Spinal cord (tissue), 10 donors: ENCODE measurements at places on chromosomes 7 and 10. TPM values are rescaled to one million over a fixed set of nuclear protein-coding genes. Genes with fewer than 3 reads are reported as not detected.

- DNase-seq: no peak
These were observed 100.7 kb upstream of the PODXL start for GRCh38 chr7:131656980-131657723.

- no peak for DNase-seq
These were observed 132.6 kb downstream of the LHPP start for GRCh38 chr10:124594240-124594639.

DNA sequence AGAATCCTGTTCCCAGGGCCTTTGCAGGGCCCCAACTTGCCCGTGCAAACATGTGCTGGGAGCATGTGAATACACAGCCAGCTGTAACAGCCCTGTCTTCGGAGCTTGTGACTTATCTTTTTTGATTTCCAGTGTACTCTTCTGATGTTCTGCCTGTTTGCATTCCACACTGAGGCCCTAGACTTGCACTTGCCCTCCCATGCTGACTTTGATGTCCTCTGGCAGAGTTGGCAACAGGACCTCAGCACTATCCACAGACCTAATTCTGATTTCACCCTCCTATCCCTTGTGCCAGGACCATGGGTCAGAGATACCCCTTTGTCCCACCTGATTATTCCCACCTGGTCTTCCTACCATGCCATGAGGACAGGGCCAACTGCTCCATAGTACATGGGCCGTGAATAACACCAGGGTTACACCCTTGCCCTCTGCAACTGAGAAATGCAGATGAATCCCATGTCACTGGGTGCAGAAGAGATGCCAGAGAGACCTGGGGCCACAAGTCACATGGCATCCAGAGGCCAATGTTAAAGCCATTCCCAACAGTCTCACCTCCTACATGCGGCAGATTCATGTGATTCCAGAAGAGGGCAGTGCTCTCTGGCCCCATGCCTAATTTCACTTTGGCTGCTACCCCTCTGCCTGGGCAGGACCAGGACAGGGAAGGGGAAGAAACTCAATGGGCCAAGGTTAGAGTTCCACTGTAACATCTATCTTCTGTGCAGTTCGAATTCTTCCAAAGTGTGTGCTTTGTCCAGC lies 43.0 kb downstream of the SCRN1 start:
- no peak for DNase-seq

DNA sequence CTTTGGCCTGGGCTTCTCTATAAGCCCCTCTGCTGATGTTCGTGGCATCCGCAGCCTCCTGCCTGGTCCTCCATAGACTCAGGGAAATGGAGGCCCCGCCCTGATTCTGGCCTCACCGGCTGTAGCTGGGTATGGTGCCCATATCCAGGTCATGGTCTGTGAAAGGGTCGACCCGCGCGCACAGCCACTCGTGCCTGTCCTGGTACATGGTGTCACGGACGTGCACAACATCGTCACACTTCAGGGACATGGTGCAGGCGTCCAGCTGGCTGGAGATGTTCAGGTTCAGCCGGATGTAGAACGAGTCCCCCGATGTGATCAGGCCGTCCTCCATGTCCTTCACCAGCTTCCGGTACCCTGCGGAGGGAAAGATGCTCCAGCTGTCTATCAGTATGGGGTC lies 75.1 kb upstream of the GNA12 start:
- DNase-seq: no peak

Gene ENTPD7
- 7.2 TPM for polyA plus RNA-seq

- DNase-seq: no peak
These were observed 58.0 kb upstream of the ASAH2 start for GRCh38 chr10:50309342-50309741.
